ENCODE measurements at places on chromosomes 4 and X.

DNA sequence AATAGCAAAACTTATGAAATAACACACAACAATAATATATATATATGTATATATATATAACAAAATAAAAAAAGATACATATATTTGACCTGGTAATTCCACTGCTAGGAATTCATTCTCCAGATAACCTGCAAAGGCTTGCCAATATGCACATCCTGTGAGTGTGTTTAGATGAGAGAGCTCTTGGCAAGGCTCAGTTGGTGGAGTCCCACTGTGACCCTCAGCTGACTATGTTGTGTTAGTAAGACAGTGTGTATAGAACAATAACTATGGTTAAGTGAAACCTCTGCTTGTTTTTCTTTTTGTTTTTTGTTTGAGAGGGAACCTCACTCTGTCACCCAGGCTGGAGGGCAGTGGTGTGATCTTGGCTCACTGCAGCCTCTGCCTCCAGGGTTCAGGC is 39.5 kb upstream of the RBMX start:
- no peak for DNase-seq

DNA sequence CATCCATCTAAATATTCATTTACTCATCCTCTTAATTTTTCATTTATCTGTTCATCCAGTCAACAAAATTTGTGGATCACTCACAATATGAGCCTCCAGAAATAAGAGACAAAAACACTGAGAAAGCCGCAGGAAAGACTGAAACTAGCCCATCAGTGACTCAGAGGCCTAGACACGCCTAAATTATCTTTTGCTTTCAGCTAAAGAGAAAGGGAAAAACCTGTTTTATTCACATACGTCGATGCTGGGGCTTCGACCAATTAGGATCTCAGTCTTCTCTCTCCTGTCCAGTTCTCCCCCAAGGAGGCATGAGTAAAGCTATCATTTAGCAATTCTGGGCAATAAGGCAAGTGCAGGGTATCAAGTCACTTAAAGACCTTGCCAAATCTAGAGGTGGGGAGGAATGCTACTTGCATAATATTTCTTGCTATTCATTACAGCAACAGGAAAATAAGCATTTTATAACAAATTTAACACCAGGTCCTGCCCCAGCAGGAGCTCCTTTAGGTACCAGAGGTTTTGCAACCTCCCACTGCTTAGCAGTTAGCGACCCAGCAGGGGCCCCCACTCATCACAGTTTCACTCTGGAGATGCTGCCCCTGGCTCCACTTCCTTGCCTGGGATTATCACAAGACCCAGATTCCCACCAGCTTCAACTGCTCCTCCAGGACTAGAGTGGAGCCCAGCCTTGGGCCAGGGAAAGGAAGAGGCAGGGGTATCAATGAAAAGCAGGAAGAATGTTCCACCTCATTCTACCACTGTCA is 30.1 kb upstream of the TMEM154 start:
- no peak for DNase-seq

- peak; percentile 47 for DNase-seq
These were observed 7.6 kb upstream of the OPHN1 start for GRCh38 chrX:68440940-68441339.

DNA sequence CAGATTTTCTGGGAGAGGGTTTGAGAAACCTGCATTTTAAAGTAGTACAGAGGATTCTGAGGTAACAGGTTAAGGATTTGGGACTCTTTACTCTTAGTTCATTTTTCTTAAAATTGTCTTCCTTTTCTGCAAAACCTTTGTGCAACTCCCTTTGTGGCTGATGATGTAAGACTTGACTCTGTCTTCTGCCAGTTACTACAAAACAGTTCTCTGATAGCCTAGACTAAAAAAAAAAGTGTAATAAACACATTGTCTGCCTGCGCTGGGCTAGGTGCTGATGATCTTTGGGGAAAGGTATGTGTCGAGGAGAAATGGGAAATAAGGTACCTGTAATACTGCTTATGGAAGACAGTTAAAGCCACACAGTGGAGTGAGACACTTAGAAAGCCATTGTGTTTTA is 28.7 kb downstream of the IL13RA1 start:
- DNase-seq = no peak

DNA sequence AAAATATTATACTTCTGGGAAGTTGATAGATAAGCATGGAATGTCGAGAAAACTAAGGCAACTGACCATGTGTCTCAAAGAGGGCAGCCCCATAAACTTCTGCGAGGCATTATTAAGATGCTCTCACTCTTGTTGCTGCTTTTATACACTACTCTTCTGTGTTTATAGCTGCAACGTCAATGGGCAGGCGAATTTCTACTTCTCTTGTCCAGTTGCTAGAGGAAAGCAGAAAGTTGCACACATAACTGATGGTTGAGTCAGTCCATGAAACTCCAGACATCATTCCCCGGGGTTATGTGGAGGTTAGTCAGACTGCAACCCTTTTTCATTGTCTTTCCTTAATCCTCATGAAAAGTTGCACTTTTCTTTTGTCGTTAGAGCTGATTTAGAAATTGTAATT is 39.8 kb downstream of the VCX3B start:
- no peak for DNase-seq

- DNase-seq = no peak
These were observed 346.6 kb downstream of the CENPC start for GRCh38 chr4:67198727-67199126.

DNA sequence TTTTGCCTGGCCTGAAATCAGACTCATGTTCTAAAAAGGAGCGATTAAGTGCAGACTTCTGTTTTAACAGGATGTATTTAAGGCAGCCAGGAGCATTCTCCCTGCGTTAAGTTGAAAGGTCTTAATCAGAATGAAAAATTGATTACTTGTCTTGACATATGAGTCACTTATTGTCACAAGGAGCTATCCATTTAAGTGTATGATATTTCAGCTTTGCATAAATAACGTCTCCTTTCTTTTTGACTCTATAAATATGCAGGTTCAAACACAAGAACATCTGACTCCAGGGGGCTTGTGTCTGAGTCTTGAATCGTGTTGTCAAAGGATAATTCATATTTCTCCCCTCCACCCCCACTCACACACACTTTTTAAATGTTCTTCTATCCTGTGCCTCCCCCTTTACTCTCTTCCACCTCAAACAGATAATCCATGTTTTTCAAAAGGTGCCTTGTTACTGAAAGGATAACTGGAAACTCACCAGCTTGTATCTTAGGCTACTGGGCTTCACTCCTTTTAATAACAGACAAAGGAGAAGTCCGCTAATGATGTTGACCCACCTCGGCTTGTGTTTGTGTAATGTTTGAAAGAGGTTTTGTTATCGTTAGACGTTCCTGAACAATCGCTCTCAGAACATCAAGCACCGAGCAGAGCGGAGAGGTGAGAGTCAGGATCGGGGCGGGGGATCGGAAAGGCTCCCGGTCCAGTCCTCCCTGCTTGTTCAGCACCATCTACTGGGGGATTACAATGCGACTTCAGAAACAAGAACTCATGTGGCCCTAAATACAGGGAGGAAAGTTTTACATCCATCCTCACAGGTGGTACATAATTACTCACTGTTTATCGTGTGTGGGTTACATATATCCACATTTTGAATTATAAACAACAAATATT is 107.5 kb upstream of the RPL34 start:
- no peak for DNase-seq

DNA sequence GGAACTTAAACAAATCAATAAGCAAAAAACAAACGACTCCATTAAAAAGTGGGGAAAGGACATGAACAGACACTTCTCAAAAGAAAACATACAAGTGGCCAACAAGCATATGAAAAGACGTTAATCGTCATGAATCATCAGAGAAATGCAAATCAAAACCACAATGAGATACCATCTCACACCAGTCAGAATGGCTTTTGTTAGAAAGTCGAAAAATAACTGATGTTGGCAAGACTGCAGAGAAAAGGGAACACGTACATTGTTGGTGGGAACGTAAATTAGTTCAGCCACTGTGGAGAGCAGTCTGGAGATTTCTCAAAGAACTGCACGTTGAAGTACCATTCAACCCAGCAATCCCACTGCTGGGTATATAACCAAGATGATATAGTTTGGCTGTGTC is 23.7 kb downstream of the NEUROG2 start:
- DNase-seq = no peak

GRCh38 chr4:8289151-8289750 is 19.7 kb downstream of the HTRA3 start:
- no peak for DNase-seq

- DNase-seq = no peak
These were observed 42.9 kb upstream of the DDX60 start for GRCh38 chr4:168361365-168362024.

DNA sequence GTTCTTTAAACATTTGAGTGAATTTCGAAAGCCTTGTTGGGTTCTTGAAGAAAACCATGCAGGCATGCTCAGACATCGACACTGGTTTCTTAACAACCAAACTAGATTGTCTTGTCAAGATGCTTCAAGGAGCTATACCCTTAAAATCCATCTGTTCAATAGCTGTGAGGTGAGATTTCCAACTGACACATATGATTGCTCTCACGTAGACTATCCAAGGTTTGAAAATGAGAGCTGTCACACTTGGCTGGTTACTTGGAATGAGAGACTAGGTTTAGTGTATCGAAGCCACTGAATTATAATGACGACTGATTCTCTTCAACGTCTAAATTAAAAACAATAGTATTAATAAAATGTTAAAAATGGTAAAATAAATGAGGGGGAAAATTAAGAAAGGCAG is 2725.5 kb downstream of the ARAP2 start:
- DNase-seq = no peak

DNA sequence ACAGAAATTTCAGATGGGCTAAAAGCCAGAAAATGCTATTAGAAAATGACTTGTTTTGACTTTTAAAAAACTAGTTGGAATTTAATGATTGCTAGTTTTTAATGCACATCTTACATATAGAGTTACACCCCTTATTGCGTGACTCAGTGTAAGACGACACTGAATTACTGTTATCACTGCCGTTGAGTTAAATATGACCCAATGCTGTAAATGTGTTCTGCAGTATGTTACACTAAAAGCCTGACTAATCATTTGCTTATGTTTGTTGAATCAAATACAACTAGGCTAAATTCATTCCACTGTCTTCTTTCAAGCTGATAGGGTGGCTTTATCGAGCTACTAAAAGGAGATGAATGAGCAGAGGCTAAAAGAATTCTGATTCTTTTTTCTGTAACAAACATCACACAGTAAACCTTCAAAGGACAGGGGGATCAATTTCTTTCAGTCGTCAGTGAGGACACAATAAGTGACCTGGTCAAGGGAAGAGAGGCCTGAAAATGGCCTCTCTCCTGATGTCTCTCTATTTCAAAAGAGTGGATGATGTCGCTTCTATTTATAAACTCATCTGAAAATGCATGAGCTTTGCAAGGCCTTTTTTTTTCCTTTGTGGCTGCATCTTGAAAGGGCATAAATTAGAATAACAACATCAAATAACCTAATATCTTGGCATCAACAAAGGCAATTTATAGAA is 142.2 kb upstream of the KCNIP4 start:
- no peak for DNase-seq

- no peak for DNase-seq
These were observed 31.2 kb upstream of the RAB40A start for GRCh38 chrX:103550415-103551051.

- peak; percentile 25 for DNase-seq
These were observed 72.9 kb upstream of the ENOX2 start for GRCh38 chrX:130975947-130976346.

- no peak for DNase-seq
These were observed 30.9 kb upstream of the GLRA3 start for GRCh38 chr4:174859904-174860303.

DNA sequence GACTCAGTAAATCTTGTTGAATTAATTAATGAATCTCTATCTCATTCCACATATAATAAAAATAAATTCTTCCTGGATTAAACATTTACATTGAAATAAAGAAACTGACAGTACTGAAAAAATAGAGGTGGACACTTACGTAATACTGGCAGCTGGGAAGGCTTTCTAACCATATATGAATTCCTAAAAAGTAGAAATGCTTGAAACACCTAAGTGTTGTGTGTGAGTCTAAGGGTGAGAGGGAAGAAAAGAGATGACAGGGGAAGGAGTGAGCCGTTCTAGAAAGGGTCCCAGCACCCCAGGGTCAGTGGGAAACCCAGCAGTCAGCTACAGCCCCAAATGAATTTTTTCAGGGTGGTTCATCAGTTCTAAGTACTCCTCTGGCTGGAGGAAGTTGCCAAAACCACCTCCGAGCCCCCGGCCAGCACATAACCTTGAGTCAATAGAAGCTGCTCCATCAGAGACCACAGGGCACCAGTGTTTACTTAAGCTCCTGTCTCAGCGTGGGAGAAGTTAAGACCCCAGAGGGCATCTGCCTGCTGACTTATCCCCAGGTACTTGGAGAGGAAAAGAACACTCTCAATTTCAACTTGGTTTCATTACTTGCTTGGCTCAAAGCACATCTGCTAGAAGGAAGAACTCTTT is 18.3 kb downstream of the GAB3 start:
- DNase-seq = no peak

GRCh38 chr4:37685823-37686372 is 278 bp downstream of the RELL1 start:
- DNase-seq = no peak

DNA sequence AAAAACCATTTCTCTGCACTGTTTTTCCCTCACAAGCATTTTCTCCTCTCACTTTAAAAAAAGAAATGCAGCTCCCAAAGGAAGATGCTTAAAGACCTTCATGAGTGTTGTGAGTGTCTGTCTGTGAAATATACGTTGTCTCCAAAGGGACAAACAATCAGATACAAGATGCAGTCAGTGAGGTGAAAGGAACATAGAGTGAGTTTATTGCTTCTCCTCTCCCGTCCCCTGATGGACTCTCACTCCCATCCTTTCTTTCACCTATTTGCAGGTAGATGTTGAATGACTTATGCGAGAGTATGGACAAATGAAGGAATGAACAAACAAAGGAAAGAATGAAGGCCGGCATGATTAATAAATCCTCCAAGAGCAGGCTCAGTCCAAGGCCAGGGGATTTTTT is 561.2 kb upstream of the DIPK2B start:
- DNase-seq = no peak

GRCh38 chr4:3723232-3723642 is 42.9 kb upstream of the ADRA2C start:
- no peak for DNase-seq

All from HFF-Myc (cell line).